ENCODE measurements at places on chromosomes 2 and 18.
A peak's percentile ranks its signal among the peaks of the same experiment; 100 is the strongest.

- DNase-seq = no peak
Observed at GRCh38 chr18:48079885-48080284, 149.4 kb upstream of the SMAD2 start.

- no peak for DNase-seq
Observed at GRCh38 chr2:27636766-27637165, 7.9 kb downstream of the GPN1 start.

- no peak for DNase-seq
Observed at GRCh38 chr2:27889774-27890145, 427 bp downstream of the RBKS start.

DNA sequence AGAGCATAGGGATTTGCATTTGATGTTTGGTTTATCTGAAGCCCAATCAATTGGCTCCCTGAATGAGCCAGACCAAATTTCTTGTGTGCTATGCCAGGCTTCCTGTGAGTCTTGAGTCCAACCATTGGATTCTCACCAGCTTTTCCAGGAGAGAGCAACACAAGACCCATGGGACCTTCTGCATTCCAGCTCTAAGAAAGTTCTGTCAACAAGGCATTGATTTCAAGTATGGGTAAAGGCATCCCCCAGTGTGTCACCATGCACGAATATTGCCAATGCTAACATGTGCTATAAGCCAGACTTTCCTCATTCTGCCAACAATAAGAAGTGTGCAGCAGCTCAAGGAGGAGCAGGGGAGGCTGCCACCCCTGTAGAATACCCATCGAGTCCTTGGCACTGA, 266.6 kb downstream of the ETAA1 start:
- no peak for DNase-seq

DNA sequence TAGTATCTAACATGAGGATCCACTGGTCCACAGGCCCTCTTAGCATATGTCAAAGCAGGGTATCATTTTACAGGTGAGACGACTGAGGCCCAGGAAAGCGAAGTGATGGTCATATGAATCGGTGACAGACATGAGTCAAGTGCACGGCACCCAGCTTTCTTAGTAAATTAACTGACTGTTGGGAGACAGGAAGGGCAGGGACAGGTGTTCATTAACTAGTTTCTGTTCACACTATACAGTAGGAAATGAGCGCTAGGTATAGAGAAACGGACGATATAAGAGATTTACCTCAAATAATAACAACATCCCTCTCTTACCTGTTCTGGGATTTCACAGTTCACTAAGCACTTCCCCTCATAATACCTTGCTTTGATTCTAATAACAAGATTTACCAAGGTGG, 1.7 kb upstream of the SMARCAL1 start:
- DNase-seq = no peak

DNA sequence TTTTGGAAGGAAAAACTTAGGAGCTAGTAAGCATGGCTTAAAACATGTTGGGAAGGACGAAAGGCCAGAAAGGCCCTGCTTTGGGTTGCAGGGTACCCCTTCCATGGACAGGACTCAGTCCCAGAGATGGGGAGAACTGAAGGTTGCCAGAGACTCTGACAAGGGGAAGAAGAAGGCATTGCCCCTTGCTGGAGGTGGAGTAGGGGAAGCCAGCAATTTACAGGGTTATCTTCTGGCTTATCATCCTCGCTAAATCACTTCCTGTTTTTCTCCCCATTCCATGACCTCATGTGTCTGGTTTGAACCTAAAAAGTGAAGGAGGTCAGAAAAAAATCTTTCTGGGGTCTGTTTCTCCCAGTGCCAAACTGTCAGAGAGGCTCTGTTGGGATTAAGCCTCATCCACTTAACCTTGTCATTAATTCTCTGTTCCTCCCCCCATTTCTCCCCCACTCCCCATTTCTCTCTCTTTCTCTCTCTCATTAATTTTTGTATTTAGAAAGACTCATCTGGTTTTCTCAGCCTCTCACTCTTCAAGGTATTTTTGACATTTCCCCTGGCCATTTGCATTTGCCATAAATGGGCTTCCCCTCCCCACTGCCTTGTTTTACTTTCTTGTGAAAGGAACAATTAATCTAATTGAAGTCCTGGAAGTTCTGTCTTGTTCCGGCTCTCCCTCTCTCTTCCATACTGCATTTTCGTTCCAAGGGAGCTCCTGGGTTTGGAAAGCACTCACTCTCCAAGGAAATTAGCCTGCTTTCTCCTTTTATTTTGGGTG, 17.4 kb downstream of the NRP2 start:
- no peak for DNase-seq

DNA sequence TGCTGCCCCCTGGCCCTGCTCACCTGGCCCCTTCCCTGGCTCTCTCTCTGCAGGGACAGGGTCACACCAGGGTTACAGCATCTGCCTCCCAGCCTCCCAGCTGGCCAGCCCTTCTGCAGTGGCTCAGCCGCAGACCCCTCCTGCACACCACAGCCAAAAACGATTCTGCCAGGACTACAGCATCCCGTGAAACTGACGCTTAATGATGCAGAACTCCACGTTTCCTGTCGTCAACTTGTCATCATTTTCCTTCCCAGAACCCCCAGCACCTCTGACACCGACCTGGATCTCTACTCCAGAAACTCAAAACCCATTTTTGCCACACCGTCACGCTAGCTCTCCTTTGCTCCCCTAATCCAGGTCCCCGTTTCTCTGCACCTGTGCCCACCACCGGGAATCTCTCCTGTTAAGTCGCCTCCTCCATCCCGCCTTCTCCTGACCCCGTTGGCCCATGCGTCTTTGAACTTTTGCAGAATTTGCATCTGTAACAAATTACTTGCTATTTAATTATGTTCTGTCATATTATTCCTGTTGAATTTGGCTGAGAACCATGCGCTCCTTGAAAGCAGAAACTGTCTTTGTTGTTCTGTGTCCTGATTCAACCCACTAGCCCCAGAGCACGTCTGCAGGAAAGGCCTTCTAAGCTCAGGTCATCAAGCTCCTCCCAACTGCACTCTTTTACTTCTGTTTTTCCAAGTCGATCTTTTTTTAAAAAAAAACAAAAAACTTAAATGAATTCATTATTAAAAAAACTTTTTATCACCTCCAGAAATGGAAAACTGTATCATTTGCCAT, 173.2 kb upstream of the COPS8 start:
- no peak for DNase-seq

- no peak for DNase-seq
Observed at GRCh38 chr2:172588931-172589330, 33.0 kb downstream of the PDK1 start.

- no peak for DNase-seq
Observed at GRCh38 chr18:55219059-55219458, 259.8 kb upstream of the CCDC68 start.

- DNase-seq = no peak
Observed at GRCh38 chr2:29394311-29394980, 279.2 kb downstream of the CLIP4 start.

- DNase-seq = no peak
Observed at GRCh38 chr2:203823173-203823572, 44.4 kb upstream of the CTLA4 start.

- no peak for DNase-seq
Observed at GRCh38 chr2:60336442-60337141, 216.9 kb downstream of the BCL11A start.

DNA sequence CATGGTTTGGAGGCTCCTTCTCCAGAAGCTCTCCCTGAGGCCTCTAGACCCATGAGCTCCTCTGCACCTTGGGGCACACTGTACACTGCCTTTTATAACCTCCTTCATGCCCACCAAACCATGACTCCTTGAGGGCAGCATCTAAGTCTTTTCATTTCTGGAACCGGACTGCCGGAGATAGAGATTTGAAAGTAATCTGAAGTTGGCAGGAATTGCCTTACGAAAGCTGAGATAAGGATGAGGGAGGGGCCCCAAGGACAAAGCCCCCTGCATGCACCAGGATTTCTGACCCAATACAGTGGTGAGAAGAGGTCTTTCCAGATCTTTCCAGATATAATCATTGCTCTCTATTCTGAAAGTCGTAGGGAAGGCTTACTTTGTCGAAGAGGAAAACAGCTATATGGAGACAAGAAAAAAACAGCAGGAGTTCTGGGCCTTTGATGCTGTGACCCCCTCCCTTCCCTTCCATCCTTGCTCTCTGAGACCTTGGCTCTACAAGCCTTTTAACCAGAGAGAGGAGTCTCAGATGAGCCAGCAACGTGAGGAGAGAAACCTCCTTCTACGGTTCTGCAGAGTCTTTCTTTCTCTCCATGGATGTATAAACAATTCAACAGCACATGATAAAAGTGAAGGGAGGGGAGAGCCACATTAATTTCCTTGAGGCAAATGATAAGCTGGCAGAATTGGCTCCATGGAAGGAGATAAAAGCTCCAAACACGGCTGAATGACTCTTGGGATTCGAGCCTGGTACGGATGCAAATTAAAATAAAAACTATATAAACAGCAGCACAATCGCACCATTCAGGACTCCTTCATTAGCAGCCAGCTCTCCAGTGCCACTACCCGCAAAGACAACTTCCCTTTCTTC, 88.0 kb upstream of the RTN4 start:
- peak; percentile 61 for DNase-seq

- DNase-seq = no peak
Observed at GRCh38 chr2:11872247-11872947, 126.0 kb downstream of the LPIN1 start.

- DNase-seq = no peak
Observed at GRCh38 chr2:230166557-230167170, 53.1 kb downstream of the SP110 start.

DNA sequence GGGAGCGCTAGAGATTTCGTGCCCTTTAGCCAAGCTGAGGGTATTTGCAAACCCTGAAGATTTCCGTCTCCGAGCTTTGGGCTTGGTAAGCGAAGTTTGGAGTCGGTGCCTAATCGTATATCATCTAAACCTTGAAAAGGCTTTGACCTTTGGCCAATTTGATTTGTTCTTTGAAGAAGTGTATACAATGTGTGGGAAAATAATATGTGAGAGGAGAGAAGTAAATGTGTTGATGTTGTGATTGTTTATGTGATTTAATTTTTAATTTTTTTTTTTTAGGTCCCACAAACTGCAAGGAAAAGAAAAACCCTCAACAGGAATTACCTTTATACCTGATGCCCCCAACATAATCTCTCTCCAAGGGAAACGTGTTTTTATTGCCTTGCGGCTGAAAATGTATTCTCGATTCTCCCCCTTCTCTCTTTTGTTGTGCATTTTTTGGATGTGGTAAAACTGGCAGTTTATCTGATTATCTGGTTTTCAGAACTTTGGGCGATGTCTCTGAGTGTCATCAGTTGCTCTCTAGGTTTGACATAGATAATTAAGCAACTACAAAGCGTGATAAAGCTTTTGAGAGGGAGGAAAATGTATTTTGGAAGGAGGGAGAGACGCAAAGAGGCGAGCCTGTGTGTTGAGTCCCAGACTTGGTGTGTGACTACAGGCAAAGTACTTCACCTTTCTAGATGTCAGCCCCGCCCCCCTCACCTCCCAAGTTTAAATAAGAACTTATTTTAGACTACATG, 912 bp upstream of the FBXO11 start:
- no peak for DNase-seq

DNA sequence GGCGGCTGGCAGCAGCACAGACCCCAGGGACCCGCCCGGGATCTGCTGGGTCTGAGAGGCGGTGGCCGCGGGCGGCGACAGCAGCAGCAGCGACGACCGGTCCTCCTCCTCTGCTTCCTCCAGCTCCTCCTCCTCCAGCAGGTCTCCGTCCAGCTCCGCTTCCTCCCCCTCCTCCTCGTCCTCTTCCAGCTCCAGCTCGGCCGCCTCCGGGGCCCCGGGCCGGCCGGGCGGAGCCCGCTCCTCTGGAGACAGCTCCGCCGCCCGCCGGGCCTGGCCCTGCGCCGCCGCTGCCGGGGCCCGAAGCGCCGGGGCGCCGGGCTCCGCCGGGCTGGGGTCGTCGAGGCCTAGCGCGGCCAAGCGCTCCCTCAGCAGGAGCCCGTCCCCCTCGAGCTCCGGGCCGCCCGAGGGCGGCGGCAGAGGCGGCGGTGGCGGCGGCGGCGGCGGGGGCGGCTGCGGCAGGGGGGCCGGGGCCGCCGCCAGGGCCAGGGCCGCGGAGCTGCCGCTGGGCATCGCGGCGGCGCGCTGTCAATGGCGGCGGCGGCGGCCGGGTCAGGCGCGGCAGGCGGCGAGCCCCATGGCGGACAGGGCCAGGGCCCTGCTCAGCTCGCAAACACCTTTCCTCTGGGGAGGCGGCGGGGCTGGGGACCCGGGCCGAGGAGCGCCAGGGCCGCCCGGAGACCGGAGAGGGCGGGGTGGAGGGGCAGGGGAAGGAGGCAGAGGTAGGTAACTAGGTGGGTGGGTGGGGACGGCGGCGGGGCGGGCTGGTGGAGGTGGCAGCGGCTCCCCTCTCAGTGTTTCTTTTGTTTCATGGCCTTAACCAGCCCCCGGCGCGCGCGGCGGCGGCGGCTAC, 445 bp downstream of the MEX3C start:
- peak; percentile 74 for DNase-seq

DNA sequence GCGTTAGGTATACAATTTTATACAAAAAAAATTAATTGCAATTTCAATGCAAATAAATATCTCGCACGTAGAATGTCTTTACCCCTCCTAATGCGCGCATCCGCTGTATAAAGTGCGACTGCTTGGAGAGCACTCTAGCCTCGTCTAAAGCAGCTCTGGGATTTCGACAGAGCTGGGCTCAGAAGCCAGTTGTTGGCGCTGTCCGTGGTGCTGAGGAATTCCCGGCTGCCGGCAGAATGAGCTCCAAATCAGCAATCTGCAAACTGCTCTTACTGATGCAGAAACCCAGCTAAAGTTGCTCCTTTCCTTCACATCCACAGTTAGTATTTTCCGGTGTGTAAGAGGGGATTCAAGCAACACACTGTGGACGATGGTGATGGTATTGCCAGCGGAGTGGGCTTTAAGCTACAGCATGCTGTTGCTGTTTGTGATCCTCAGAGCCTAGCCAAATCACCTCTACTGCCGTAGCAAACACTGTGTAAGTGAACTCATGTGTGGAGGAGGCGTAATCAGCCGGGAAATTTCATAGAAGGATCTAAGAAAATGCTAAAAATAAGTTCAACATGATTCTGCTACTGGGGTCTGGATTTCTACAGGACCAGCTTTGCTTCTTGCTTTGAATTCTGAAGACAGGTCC, at the start of gene VWC2L:
TSS of gene VWC2L (plus strand) at position 137 of the 637 bp plus-strand sequence. CDS start 3,140 bp downstream, outside the sequence.
- peak; percentile 82 for DNase-seq

GRCh38 chr2:114543236-114543766, 100.9 kb downstream of the DPP10 start:
- peak; percentile 86 for DNase-seq

GRCh38 chr2:150376553-150377335, 110.7 kb downstream of the RND3 start:
- DNase-seq = no peak

GRCh38 chr2:110755491-110756078, 23.2 kb downstream of the ACOXL start:
- peak; percentile 48 for DNase-seq

DNA sequence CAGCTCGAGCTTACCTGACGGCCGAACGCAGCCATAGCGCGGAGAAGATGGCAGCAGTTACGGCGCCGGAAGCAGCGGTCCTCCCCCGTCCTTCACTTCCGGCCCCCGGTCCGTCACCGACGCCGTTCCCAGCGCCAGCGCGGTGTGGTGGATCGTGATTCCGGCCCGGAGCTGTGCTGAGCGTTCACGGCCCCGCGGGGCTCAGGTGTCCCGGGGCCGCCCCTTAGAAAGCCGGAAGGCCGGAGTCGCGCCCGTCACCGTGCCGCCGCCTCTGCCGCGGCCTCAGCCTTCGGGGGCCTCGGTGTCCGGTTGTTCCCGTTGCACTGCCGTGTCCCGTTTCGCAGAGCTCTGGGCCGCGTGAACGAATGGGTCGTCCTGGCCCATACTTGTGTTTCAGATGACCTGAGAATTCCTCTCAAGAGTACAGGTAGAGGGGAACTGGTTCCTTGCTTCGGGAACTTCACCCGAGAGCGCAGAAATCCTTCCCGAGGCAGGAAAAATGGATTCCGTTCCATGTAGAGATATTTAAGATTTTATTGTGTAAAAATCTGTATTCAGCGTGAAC, at the start of gene MTERF4:
TSS of gene MTERF4 (minus strand) at position 49 of the 565 bp plus-strand sequence. CDS start at position 35, 14 bp downstream.
- peak; percentile 88 for DNase-seq

- no peak for DNase-seq
Observed at GRCh38 chr18:56003720-56004088, 415.7 kb upstream of the TCF4 start.
